ENCODE measurements at places on chromosomes 2 and 18. TPM values are rescaled to one million over a fixed set of nuclear protein-coding genes. Genes with fewer than 3 reads are reported as not detected.

Gene KCNJ13
- total RNA-seq = not detected

Gene CD28
- total RNA-seq = not detected

Gene WNT10A
- 16.2 TPM for total RNA-seq

Gene HOXD8
- not detected for total RNA-seq

Gene PLCL1
- not detected for total RNA-seq
